ENCODE measurements at places on chromosomes 13 and 19.
A peak's percentile ranks its signal among the peaks of the same experiment; 100 is the strongest.

DNA sequence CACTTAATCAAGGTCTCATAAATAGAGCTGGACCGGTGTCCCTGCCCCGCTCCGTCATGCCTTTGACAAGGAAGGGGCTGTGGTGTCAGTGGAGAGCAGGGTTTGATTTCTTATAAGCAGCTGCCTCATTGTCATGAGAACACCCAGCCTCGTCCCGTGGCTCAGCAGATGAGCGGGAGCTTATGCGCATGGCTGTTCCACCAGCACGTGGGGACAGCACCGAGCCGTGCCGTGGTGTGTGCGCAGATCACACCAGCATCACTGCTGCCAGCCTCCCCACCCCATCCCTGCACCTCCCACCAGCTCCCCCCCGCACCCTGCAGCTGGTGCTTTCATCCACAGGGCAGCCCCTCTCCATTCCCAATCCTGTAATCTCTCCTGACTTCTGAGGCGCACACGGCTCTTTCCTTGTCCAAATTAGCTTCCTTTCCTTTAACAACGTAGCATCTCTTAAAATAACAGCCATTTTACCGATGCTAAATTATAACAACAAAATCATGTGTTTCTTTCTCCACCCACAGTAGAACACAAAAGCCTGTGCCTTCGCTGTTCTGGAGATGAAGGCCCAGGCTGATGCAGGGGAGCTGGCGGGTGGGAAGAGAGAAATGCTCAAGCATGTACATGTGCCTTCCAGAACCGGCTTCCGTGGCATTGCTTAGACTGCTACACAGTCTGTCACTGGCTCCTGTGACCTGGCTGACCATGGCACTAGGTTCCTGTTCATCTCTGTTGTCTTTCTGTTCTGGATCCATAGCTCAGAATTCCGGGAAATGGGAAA, 96.8 kb downstream of the RAB20 start:
- DNase-seq = no peak

DNA sequence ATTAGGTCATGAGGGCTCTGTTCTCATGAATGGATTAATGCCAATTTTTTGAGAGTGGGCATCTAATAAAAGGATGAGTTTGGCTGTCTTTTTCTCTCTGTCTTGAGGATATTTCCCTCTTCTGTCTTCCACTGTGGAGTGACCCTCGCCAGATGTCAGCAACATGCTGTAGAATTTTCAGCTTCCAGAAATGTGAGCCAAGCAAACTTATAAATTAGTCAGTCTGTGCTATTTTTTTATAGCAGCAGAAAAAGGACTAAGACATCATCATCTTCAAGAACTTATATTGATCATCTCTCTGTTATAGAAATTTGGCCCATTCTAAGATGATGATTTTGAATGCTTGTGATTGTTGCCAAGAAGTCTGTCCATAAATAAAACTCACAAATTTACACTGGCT, 431.4 kb downstream of the FGF9 start:
- DNase-seq = no peak

DNA sequence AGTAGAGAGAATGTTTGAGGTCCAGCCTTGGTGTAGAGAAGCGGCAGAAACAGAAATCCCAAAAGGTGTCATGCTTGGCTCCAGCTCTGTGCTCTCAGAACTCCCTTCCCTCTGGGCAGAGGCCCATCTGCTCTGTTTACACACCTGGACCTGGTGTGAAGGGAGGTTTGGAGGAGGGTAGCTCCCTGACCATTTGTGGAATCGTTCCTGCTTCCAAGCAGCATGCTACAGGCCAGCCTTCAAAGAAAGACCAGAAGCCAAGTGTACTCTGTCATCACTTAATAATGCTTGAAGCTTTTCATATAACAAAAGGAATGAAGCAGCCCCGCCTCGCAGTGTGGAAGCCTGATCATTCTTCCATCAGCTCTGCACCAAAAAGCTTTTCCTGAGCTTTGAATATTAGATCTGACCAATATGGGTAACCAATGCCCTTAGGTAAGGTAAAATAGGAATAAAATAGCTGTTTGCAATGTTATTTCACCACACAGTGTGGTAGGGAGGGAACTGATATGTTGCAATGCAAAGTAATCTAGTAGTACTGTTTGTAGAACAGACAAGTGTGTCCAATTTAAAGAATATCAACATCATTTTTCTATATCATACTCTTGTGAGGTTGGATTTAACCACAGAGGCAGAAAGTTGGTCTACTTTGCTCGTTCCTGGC, 63.3 kb downstream of the ZIC5 start:
- DNase-seq = no peak

DNA sequence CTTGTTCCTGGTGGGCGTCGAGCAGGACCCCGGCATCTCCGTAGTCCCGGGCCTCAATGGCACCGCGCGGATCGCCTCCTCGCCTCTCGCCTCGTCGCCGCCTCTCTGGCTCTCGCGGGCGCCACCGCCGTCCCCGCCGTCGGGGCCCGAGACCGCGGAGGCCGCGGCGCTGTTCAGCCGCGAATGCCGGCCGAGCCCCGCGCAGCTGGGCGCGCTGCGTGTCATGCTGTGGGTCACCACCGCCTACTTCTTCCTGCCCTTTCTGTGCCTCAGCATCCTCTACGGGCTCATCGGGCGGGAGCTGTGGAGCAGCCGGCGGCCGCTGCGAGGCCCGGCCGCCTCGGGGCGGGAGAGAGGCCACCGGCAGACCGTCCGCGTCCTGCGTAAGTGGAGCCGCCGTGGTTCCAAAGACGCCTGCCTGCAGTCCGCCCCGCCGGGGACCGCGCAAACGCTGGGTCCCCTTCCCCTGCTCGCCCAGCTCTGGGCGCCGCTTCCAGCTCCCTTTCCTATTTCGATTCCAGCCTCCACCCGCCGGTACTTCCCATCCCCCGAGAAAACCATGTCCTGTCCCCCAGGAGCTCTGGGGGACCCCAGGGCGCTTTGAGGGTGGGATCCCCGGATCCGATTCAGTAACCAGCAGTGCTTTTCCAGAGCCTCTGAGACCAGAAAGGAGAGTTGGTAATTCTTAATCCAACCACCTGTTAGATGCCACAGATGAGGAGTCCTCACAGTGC, 885 bp downstream of the MLNR start:
- no peak for DNase-seq

DNA sequence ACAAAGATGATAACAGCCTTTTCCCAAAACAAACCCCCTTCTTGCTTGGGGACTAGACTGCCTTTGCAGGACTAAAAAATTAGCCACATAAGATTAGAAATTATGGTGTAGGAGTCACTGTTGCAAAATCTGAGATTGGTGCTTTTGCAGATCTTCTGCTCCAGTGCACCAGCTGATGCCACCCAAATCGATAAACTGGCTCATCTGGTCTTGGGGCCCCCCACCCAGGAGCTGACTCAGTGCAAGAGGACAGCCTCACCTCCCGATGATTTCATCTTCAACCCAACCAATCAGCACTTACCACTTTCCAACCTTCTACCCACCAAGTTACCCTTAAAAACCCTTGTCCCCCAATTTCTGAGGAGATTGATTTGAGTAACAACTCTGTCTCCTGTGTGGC, 47.1 kb upstream of the PEPD start:
- no peak for DNase-seq

DNA sequence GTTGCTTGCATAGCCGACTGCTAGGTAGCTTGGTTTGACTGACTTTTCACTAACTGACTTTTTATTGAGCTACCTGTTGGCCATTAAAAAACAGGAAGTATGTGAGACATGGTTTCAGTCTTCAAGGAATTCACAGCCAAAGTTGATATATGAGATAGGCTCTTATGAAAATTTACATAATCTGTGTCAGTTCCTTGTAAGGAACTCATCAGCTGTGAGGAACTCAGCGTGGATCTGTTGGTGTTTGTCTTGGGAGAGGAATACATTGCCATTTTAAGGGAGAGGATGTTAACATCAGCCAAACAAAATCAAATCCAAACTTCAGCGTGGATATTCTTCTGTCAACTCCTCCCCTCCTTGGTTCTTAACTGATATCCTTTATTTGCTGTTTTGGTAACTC, 2.0 kb downstream of the RNF113B start:
- no peak for DNase-seq

DNA sequence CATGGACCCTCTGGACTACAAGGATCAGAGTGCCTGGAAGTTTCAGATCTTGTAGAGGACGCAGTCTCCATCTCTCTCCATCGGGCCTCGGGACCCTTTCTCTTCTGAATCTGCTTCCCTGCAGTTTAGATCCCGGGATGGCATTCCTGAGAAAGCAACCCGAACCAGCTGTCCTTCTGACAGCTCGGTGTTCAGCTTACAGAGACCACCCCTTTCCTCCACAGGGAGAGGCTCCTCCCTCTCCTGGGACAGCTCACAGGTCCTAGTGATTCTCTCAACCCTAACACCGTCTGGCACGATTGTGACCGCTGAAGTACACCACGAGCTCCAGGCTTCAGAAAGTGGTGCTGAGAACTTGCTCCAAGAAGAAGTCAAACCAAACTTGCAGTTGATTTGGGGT, 18.2 kb downstream of the CRX start:
- peak; percentile 12 for DNase-seq

GRCh38 chr19:55333870-55334269, 5.8 kb upstream of the KMT5C start:
- DNase-seq = no peak

Data from foreskin fibroblast (primary cell).